ENCODE measurements at places on chromosomes 7 and 10.

GRCh38 chr10:16644146-16644545, 122.5 kb upstream of the C1QL3 start:
- no peak for DNase-seq

DNA sequence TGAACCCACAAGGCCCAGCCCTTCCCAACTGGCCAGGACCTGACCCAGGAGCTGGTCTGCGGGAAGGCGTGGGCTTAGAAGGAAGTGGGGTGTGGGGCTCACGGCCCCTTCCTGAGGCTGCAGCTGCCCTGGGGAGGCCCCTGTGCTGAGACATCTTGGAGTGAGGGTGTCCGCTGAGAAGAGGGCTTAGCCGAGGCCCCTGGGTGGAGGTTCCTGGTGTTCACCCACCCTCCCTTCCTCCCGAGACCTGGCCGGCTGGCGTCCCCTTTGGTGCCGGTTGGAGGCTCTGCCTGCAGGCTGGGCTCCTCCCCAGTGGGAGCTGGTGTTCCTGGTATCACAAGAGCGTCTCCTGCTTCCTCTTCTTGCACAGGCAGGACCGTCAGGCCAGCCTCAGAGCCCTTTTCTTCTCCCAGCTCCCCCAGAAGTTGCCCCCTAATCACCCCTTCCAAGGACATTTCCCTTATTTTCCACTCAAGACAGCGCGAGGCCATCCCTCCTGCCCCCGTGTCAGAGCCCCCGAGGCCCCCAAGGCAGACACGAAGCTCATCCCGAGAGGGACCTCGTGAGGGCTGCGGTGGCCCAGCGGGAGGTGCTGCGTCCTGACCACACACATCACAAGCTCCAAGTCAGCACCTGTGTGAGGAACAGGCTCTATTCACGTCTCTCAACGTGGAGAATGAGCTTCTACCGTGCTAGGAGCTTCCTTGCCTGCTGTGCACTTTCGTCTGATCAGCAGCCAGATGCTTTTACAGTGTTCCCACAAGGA, 25.1 kb upstream of the FAM20C start:
- DNase-seq, result no peak

DNA sequence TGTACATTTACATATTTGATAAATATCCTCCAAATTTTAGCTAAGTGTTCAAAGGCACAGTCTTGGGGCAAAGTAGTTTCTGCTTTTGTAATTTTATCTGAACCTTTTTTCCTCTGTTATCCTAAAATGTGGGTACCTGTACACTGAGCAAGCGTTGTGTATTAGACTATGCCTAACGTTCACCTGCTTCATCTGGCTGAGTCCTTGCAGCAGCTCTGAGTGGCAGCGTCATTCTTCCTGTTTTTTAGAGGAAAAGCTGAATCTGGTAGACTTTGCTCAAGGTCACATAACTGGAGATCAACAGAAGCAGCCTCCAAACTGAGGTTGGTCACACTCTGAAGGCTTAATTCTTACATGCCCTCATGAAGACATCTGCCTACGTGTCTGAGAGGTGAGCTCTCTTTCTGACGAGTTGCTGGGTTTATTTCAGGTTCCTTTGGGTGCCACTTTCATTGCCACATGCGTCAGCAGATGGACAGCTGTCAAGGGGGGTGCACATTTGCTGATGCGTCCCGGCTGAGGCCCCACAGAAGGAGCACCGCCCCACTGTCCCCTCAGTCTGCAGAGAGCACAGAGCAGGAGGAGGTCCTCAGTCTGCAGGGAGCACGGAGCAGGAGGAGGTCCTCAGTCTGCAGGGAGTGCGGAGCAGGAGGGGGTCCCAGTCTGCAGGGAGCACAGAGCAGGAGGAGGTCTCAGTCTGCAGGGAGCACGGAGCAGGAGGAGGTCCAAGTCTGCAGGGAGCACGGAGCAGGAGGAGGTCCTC, 406.5 kb upstream of the SHH start:
- no peak for DNase-seq

GRCh38 chr7:77702513-77702912, 6.3 kb downstream of the RSBN1L start:
- no peak for DNase-seq

DNA sequence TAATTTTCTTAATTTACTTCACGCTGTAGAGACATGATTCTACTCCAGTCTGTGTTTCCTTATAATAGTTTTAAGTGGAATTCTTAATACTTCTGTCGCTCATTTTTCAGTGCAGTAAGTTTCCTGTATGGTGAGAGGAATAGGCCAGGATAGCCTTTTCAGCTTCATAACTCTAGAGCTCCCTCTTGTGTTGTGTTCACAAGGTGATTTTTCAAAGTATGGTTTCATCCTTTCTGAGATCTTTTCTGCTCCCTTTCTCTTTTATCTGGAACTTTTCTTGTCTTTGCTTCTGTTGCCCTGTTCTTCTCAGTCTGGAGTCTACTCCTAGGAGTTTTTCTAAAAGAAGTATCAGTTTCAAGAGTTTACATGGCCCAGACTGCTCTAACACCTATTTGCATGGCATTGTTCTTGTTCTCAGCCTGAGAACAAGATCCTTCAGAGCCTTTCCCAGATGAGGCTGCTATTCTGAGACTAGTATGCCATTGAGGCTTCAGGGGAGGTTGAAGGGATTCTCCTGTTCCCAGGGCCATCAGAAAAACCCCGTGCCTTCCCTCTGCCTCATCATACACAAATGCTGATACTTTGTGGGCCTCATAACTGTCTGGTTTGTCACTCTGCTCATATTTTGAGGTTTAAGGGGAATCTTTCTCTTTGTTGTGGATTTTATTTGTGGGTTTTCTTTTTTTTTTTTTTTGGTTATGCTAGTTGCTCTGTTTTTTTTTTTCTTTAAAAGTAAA, 21.8 kb downstream of the NET1 start:
- no peak for DNase-seq

DNA sequence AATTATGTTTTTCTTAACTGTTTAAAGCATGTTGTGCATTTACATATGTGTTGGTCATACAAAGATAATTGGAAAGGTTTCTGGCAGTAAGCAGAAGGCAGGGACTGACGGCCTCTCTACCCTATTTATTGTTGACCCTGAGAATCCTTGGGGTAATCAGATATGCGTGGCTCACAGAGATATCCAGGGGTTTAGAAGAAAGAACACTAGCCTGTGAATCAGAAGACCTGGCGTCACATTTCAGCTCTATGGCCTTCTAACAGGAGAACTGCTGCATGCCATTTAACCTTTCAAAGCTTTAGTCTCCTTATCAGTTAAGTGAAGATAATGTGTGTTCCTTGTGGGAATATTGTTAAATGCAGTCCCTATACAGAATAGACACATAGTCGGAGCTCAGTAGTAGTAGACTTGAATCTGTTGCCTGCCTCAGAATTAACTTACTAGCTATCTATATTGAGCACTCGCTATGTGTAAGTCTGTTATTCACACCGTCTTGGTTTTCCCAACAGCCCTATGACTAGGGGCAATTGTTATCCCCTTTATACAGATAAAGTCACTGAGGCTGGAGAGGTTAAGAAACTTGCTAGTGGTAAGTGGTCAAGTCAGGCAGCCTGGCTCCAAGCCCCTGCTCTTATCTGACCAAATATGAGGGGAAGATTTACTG, 129.6 kb upstream of the ANKRD1 start:
- no peak for DNase-seq

- no peak for DNase-seq
These were observed 223.9 kb upstream of the GLI3 start for GRCh38 chr7:42460933-42461332.

GRCh38 chr7:88689821-88690220, 69.7 kb upstream of the ZNF804B start:
- no peak for DNase-seq

DNA sequence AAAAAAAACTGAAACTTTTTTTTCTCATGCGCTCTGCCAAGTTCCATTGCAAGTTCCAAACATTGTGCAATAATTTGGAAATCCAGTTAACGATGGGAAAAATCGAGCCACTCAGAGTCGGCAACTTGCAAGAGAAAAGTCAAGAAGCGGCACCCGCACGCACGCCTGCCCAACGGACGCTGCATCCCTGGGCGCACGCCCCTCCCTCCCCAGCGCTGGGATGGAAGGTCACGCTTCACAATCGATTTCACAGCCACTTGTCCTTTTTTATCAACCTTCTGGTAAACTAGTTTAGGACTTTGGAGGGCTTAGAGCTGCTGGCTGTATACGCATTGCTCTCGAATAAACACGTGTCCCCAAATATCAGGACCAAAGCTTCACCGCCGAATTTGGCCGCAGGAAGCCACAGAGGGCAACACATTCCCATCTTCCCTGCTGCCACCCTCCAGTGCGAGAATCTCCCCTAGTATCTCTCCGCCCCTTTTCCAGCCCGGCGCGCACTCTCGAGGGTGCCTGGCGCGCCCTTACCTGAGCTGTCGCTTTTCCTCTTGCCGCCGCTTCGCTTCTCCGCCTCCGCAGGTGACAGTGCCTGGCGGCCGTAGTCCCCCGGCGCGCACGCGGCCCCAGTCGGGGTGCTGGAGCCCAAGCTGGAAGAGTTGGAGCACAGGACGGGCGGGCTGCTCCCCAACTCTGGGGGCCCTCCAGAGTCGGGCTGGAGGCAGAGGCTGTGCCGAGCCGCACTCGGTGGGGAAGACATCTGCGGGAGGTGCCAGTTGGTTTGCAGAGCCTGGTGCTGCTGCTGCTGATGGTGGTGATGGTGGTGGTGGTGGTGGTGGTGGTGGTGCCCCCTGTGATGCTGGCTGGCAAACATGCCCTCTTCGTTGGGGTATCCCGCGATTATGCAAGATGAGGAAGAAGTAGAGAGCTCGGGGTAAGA, 857 bp downstream of the MEOX2 start:
- peak; percentile 90 for DNase-seq

- no peak for DNase-seq
These were observed 204.0 kb downstream of the AHR start for GRCh38 chr7:17502213-17503060.

DNA sequence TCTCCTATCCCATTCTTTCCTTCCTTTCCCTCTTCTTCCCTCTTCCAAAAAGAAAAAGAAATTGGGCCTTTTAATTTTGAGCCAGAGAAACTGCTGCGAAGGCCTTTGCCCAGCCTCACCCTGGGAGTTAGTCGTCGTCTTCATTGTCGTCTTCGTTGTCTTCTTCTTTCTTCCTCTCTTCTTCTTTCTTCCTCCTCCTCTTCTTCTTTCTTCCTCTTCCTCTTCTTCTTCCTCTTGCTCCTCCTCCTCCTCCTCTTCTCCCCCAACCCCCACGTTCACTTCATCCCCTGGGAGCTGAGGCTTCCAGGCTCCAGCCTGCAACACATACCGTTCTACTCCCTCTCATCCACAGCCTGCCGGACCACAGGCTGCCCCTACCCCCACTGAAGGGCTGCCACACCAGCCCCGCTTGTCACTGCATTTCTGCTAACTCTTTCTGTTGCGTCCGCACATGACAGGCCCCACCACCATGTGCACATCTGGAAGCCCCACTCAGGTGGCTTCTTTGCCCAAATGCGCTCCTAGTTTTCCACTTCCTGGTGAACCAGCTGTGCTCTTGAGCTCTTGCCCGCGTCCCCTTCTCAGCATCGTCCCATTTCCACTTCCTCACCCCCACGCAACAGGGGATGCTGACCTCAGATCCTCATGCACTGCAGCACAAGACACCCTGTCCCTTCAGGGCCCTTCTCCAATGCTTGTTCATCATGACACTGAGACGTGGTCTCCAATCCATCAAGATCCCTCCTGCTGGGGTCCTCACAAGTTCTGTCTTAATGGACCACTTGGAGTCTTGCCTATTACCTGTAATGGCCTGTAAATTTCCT, 94.9 kb upstream of the SH2B2 start:
- no peak for DNase-seq

GRCh38 chr7:4931943-4932342, 27.0 kb downstream of the MMD2 start:
- DNase-seq, result no peak

- peak; percentile 75 for DNase-seq
These were observed 30.4 kb downstream of the LEP start for GRCh38 chr7:128271471-128271941.

- DNase-seq, result no peak
These were observed 12.0 kb downstream of the INPP5F start for GRCh38 chr10:119737823-119738222.

- DNase-seq, result no peak
These were observed 205.8 kb downstream of the HECW1 start for GRCh38 chr7:43318188-43318770.

- DNase-seq, result no peak
These were observed 8.4 kb downstream of the DBNL start for GRCh38 chr7:44052771-44053365.

GRCh38 chr7:27237735-27238334, 4.8 kb upstream of the EVX1 start:
- DNase-seq, result no peak

DNA sequence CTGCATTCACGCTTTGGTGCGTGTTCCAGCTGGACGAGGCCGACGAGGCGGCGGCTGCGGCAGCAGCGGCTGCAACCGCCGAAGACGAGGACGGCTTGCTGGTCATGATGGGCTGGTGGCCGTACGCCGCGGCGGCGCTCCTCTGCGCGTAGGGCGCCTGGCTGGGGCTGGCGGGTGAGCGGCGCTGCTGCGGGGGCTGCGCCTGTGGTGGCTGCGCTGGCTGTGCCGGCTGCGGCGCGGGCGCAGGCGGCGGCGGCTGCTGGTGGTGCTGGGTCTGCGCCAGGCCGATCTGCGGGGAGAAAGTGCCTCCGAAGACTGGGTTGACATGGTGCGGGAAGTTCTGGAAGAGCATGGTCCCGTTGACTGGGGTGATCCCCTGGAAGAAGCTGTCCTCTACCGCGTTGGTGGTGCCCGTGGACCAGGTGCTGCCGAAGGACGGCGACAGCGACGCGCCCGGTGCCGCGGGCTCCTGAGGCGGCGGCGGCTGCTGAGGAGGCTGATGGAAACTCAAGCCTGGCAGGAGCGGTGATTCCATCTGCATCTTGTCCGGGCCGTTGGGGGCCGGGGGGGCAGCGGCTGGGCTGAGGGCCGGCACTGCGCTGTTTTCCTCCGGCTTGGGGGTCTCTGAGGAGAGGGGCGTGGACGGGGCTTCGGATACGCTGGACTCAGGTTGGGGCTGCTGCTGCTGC, 51.1 kb downstream of the CPEB3 start:
- peak; percentile 88 for DNase-seq

DNA sequence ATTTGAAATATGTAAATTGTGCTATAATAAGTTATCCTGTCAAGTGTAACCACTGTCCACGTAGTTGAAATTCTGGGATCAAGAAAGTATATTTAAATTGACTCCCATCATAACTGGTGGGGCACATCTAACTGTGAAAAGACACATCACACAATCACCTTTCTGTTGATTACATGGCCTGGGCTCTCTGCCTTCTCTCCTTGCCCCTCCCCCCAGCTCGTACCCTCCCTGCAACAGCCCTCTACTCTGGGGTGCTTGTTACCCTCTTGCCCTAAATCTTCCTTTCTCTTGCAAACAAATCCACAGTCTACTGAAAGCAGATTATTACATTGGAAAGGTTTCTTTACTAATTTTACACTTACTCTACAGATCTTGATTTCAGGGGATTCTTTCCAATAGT, 56.3 kb downstream of the CCDC186 start:
- no peak for DNase-seq

DNA sequence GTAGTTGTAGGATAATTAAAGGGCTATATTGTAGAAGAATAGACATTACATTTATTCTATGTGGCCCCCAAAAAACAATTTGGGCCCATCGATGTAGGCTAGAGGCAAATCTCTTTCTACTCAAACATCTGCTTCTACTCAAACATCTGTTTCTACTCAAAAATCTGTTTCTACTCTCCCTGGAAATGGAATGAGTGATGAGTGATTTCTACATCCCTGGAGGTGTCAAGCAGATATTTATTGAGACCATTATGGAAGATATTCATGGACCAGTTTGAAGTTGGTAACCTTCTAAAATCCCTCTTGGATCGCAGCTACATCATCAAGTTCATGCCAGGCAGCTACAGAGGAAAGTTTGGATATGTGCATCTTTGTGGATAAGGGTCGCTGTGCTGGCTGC, 5.1 kb upstream of the PLPP4 start:
- no peak for DNase-seq

Measured in lower leg skin (tissue), 4 donors.